ENCODE measurements at places on chromosomes 3 and 15.
A peak's percentile ranks its signal among the peaks of the same experiment; 100 is the strongest.

DNA sequence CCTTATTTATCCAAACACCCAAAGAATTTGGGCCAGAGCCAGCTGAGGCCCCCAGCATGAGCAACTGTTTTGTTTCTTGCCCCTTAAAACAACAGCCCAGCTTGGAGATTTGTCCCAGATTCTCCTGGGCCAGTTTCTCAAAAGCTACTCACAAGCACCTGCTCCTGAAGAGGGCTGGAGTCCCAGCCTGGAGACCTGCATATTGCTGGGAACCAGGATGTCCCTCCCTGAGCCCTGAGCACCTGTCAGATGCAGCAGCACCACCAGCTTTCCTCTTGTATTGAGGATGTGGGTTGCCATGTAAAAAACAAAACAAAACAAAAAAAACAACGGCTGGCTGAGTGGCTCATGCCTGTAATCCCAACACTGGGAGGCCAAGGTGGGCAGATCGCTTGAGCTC is 7.0 kb upstream of the RFT1 start:
- DNase-seq, result no peak

- DNase-seq, result no peak
Measured at GRCh38 chr15:74173380-74174218, at the start of gene ISLR. ISLR (plus strand) TSS chr15:74173710; CDS start chr15:74174859, 1,149 bp downstream.

DNA sequence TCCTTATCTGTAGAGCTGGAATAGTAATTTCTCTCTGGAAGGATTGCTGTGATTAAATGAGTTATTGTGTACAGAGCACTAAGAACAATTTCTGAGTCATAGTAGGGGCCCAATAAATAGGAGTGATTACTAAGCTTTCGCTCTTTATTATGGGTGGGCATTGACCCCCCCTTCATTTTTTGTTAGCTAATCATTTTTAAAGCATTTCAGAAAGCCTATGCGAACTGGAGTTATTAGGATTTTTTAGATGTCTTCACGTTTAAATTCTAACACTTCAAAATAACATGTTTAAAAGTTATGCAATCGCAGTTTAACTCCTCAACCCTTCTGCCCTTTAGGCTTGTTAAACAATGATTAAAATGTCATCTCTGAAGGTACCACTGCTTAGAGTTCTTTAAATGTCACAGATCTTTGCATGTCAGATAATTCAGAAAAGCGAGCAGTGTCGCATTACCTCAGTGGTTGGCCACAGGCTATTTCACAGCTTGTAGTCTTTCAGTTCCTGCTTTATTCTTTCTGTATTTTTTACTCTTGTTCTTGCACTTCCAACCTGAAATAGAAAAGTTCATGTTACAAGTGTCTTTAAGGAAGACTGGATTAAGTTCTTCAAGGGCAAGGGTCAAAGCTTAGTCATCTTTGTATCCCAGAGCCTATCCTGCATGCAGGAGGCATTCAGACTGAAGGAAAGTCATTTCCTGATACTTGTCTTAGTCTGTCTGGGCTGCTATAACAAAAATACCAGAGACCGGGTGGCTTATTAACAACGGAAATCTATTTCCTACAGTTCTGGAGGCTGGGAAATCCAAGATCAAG is 102.9 kb downstream of the FNDC3B start:
- DNase-seq, result peak; percentile 92

- no peak for DNase-seq
Measured at GRCh38 chr3:50267280-50267913, 1.6 kb upstream of the SEMA3B start.

DNA sequence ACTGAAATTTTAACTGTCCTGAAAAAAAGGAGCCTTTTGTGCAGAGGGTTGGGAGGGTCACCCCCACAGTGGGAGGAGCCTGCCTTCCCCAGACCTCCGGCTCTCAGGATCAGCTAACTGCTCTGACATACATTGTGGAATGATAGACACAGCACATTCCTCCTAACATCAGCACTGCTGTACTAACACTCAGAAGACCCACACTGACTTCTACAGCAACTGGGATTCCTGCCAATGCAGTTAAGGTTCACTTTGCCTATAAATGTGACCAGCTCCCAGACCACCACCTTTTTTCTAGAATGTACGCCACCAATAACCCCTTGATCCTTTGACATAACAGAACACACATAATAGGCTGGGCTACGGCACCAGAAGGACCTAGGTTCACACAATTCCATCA is 3.2 kb downstream of the CPEB1 start:
- no peak for DNase-seq

GRCh38 chr15:73349191-73349590 is 19.6 kb downstream of the HCN4 start:
- no peak for DNase-seq

DNA sequence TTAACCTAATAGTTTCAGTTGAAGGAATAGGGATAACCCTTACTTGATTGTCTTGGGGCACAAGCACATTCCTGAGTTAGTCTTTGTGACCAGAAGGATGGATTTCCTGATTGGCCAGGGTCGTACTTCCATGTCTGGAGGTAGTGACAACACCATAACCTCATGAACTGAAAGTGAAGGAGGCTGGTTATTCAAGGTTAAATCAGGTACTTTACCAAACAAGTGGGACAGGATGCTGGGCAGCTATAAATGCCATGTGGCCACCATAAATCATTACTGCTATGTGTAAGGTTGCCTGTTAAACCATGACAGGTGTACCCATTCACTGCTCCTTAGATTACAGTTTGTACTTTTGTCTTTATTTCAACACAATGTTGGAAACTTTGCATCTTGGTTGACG is 128.3 kb upstream of the SAMMSON start:
- no peak for DNase-seq

GRCh38 chr3:123667784-123668183 is 82.9 kb upstream of the HACD2 start:
- DNase-seq, result no peak

- peak; percentile 41 for DNase-seq
Measured at GRCh38 chr3:153513236-153513635, 351.2 kb downstream of the RAP2B start.

- DNase-seq, result no peak
Measured at GRCh38 chr3:55490276-55490913, 3.3 kb upstream of the WNT5A start.

DNA sequence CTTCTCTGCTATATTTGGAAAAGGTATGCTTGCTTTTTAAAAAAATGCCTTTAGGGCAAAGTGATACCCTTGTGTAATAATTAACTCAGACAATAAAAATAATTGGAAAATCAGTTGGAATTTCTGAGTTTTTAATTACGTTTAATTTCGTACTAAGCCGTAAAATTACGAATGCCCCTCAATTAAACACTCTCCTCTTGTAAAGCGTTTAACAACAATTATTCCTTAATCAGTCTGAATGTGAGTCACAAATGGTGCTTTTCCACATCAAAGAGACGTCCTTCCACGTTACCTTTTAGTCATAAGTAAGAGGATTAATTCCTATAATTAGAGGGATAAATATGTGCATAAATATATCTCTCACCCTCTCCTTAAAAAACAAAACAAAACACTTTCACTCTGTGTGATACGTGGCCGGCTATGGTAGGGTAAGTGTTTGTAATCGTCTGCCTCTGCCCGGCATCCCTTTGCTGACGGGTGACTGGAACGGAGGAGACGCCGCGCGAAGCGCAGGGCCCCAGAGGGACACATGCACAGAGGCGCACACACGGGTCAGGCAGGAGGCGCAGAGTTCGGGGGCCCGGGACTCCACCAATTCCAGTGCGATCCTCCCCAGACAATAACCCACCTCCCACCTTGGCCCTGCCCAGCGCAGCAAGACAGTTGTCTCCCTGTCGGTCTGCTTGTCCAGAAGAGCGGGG is 9.7 kb upstream of the MEIS2 start:
- no peak for DNase-seq

DNA sequence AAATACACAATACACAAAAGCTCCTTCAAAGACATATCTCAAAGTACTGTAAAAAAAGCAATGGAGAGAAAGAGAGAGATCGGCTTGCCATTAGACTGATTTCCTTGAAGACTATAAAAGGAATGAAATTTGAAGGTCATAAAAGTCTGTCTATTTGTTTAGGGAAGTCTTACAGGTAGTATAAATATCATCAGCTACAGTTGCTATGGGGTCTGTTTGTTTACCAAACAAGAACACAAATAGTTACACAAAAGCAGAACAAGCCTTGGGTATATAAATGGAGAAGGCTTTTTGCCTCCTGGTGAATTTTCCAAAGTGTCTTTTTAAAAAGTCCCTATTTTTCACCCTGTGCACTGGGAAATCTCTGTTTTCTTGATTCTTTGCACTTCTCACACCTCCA is 552.3 kb downstream of the FOXP1 start:
- DNase-seq, result no peak

Measured in ELR (cell line).